ENCODE measurements at places on chromosomes 7 and 10.

DNA sequence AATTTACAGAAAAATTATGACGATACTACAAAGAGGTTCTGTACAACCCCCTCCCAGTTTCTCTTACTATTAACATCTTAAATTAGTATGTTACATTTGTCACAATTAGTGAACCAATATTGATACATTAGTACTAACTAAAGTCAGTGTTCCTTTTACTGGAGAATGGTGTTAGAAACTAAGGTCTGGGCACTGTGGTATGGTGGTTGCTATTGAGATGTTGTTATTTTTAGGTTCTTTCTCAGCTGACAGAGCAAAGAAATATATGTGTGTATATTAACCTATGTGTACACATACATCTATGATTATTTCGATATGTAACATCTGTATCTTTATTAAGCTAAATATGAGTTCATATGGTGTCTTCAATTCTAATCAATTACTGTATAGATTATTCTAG is 11.7 kb upstream of the CFTR start:
- DNase-seq = no peak

GRCh38 chr10:58027426-58027825 is 240.3 kb downstream of the IPMK start:
- no peak for DNase-seq

- no peak for DNase-seq
These were observed 2.1 kb downstream of the SPRN start for GRCh38 chr10:133422223-133422806.

GRCh38 chr10:114686013-114686412 is 27.9 kb upstream of the ABLIM1 start:
- no peak for DNase-seq

DNA sequence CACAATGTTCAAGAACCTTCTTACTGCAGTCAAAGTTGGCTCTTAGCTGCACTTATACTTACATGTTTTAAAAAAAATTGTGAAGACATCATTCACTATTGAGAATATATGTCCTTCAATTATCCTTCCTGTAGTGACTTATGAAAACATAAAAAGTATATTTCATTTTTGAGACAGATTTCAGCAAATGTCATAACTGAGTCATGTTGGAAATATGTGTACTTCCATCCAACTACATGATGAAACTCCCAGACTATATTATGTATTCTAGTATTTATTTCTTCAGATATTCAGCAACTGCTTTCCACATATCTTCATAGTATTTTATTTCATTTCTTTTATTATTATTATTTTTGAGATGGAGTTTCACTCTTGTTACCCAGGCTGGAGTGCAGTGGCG is 160.2 kb downstream of the ARHGAP12 start:
- DNase-seq = no peak

DNA sequence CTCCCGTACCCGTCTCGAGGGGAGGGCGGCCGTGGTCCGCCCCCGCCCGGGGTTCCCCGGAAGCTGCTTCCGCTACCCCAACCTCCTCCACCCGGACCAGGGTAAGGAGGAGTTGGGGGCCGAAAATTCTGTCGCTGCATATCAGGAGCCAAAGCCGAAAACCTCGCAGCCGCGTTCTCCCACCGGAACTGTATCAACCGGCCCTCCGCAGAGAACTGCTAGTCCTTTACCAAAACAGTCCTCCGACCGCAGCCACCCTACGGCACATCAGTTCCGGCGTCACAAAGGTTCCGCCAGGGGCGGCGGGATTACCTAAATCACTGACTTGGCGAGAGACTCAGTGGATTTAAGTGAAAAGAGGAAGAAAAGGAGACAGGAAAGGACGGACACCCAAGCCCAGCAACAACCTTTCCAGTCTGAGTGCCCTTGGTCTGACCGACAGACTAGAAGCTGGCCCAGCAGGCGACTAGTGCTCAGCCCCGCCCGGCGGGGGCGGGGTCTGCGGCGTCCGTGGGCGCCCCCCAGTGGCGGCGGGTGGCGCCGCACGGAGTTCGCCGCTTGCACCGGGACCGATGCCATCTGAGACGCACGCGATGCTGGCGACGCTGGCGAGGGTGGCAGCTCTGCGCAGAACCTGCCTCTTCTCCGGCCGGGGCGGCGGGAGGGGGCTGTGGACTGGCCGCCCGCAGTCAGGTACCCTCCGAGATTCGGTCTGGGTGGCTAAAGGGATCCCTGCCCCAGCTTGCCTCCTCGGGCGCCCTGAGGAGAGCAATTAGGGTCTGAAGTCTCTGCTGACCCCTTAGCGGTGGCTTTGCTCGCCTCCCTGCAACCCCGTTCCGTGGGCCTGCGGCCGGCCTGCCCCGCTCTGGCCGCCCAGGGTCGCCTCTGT is at the start of the genes MPLKIP and SUGCT:
MPLKIP (minus strand) TSS at position 195 of the 889 bp plus-strand sequence; CDS start at position 140, 55 bp downstream.
SUGCT (plus strand) TSS at position 578 of the 889 bp plus-strand sequence.
- peak; percentile 86 for DNase-seq

- no peak for DNase-seq
These were observed 101.4 kb upstream of the ZNF32 start for GRCh38 chr10:43749940-43750552.

GRCh38 chr10:5890452-5890915 is 441 bp downstream of the FBH1 start:
- peak; percentile 36 for DNase-seq

- no peak for DNase-seq
These were observed 4.3 kb downstream of the GPR22 start for GRCh38 chr7:107474104-107474521.
